ENCODE measurements at places on chromosomes 7 and 10.

GRCh38 chr7:108805808-108806397 lies 236.2 kb downstream of the DNAJB9 start:
- DNase-seq: no peak

DNA sequence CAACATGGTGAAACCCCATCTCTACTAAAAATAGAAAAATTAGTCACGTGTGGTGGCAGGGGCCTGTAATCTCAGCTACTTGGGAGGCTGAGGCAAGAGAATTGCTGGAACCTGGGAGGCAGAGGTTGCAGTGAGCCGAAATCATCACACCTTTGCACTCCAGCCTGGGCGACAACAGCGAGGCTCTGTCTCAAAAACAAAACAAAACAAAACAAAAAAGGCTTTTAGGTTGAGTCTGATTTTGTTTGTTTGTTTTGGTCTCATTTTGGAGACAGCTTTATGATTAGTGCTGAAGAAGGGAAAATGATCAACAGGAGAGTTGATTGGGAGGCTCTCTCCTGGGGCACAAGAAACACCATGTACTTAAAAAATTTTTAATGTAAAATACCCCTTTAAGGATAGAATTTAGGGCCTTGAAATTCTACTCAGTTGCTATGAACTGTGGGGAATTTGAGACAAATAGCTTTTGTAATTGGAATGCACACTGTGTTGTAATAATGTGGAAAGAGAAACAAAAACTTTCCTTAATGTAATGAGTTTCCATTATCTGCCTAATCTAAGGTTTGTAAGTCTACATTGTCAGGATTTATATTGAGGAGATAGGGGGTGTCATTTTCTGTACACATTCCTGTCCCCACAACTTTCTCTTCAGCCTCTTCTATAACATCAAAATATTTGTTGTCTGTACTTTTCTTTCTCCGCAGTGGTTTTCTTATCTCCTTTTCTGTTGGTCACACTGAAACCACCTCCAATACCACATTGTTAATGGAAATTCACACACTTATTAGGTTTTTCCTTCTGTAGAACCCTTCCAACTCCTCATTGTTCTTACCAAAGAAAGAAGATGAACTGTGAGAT lies 41.3 kb downstream of the ARID5B start:
- no peak for DNase-seq

DNA sequence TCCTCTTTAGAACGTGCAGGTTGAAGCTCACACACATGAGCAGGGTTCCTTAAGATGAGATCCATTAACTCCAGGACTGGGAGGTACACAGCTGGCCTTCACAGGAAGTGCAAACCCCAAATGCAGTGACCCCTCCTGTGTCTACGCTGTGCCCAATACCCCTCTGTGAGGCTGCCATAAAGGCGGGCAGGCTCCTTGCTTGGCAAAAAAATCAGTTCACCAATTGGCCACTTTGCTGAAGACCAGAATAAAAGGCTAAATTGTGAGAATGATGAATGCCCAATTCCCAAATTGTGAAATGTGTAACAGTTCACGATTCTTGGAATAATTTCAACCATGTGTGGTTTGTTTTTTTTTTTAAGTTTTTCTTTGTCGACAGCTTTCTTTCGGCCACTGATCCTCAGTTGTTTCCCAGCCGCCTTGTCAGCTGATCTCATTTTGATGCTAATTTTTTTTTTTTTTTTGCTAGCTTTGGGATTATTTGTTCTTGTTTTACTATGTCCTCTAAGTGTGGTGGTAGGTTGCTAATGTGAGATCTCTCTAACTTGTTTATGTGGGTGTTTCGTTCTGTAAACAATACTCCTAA lies 101.9 kb upstream of the PRSS58 start:
- DNase-seq: no peak

- no peak for DNase-seq
These were observed 50.5 kb downstream of the MALSU1 start for GRCh38 chr7:23349484-23350157.

DNA sequence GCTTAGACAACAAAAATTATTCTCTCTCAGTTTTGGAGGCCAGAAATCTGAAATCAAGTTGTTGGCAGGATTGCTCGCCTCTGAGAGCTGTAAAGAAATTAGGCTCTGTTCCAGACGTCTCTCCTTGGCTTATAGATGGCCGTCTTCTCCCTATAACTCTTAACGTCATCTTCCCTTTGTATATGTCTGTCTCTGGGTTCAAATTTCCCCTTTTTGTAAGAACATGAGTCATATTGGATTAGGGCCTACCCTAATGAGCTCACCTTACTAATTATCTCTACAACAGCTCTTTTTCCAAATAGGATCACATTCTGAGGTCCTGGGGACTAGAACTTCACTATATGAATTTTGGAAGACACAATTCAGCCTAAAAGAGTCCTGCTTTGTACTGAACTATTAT lies 22.4 kb downstream of the GALNTL5 start:
- no peak for DNase-seq

- DNase-seq: no peak
These were observed 4.4 kb upstream of the WDR91 start for GRCh38 chr7:135215698-135216097.

DNA sequence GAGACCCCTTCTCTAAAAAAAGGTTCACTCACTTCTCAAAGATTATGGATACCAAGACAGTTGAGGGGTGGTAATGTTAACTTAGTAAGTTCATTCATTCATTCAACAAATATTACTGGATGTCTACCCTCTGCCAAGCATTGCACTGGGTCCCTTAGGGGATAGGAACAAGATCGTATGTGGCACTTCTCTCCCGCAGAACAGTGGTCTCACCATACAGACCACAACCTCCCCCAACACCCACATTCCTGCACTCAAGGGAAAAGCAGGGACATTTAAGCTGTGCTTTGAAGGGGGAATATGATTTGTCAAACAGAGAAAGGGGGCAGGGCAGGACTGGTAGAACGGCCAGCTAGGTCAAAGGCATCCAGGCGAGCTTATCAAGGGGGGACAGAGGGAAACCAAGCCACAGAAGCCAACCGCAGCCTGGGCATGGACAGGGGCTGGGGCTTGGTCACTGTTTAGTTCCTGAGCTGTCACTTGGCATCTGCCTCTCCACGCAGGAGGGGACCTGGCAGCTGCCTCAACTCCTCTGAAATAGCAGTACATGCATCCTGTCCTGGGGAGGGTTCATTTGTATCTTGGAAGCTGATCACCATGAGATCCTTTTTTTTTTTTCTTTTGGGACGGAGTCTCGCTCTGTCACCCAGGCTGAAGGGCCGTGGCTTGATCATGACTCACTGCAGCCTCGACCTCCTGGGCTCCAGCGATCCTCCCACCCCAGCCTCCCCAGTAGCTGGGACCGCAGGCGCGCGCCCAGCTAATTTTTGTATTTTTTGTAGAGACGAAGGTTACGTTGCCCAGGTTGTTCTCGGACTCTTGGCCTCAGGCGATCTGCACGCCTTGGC lies 949 bp upstream of the CLIP2 start:
- no peak for DNase-seq

- no peak for DNase-seq
These were observed 146.0 kb upstream of the STEAP4 start for GRCh38 chr7:88452646-88453045.

GRCh38 chr10:96626795-96627194 lies 40.0 kb upstream of the TM9SF3 start:
- no peak for DNase-seq

GRCh38 chr7:112503361-112503972 lies 22.7 kb downstream of the LSMEM1 start:
- no peak for DNase-seq

- DNase-seq: no peak
These were observed 22.6 kb upstream of the STOX1 start for GRCh38 chr10:68804692-68805091.

- DNase-seq: no peak
These were observed 17.9 kb downstream of the OR6V1 start for GRCh38 chr7:143069912-143070500.

- DNase-seq: no peak
These were observed 76.4 kb downstream of the PRR15 start for GRCh38 chr7:29639886-29640595.

- no peak for DNase-seq
These were observed 16.3 kb upstream of the HPS1 start for GRCh38 chr10:98463016-98463415.

DNA sequence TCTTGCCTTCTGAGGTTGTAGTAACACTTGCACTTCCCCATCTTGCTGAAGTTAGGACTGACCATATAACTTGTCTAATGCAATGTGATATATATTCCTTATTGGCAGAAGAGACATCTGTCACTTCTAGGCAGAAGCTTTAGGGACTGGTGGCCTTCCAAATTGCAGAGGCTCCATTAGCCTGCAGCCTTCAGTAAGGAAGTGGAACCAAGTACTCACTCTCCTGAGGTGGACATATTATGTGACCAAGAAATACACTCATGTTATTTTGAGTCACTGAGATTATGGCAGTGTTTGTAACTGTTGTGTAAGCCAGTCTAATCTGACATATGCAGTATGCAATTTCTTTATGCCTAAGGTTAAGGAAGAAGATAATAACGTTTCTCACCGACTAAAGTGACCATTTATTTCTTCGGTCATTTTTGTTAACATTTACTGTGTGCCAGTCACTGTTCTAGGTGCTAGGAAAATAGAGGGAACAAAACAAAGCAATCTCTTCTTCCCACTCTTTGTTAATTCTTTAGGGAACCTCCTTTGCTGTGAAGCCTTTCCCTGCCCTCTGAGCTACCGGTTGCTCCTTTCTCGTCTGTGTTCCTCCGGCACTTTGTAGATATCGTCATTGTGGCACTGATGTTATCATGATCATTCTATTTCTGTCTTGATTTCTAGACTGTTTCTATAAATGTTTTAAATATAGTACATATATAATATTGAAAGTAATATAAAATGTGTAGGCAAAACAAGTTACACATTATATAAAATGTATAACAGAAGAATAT lies 52.9 kb upstream of the HBP1 start:
- no peak for DNase-seq

- DNase-seq: no peak
These were observed 15.2 kb upstream of the MKX start for GRCh38 chr10:27760867-27761266.

DNA sequence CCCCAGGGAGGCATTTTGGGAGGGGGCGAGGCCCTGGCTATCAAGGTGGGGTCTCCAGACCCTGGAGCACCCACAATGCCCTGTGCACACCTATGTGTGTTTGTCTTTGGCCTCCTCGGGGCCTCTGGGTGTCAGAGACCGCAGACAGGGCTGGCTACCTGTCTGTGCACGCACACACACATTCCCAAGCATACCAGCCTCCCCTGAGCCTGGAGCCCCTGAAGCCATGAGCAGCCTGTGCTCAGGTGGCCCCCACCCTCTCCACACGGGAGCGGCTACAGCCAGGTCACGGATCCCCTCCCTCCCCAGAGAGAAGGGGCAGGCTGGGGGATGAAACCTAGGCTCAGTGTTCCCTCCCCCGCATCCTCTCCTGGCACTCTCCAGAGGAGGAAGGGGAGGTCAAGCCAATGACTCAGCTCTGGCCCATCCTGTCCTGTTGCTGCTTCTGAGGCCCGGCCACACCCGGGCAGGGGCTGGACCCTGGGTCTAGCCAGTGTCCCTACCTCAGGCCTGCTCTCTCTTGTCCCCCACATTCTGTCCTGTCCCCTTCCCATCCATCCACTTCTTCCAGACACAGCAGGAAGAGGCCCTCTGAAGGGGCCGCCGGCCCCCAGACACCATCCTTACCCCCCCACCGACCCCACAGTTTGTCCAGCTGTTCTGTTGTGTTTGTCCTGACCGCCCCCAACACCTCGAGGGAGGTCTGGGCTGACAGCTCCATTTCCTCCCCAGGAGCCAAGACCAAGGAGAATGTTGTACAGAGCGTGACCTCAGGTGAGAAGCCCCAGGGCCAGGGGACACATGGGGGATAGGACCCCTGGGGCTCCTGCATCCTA lies 720 bp downstream of the SNCG start:
- no peak for DNase-seq

DNA sequence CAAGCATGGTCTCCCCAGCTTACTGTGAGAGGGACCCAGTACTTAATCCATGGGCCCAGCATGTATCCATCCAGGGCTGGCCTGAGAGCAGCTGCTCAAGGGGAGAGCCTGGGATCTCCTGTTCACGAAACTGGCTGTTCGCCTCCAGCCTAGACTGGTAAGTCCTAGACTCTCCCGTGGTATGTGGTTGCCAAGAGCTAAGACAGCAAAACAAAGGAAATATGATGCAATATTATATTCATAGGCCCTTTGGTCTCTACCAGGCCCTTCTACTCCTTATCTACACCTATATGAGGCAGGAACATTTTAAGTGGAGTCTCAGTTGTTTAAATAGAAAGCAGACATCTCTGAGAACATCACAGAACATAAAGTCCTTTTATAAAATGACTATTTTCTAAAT lies 28.9 kb upstream of the STK17A start:
- no peak for DNase-seq

GRCh38 chr7:141920281-141920680 lies 4.1 kb downstream of the OR9A4 start:
- DNase-seq: no peak

- no peak for DNase-seq
These were observed 34.4 kb upstream of the AGR3 start for GRCh38 chr7:16916105-16916639.

DNA sequence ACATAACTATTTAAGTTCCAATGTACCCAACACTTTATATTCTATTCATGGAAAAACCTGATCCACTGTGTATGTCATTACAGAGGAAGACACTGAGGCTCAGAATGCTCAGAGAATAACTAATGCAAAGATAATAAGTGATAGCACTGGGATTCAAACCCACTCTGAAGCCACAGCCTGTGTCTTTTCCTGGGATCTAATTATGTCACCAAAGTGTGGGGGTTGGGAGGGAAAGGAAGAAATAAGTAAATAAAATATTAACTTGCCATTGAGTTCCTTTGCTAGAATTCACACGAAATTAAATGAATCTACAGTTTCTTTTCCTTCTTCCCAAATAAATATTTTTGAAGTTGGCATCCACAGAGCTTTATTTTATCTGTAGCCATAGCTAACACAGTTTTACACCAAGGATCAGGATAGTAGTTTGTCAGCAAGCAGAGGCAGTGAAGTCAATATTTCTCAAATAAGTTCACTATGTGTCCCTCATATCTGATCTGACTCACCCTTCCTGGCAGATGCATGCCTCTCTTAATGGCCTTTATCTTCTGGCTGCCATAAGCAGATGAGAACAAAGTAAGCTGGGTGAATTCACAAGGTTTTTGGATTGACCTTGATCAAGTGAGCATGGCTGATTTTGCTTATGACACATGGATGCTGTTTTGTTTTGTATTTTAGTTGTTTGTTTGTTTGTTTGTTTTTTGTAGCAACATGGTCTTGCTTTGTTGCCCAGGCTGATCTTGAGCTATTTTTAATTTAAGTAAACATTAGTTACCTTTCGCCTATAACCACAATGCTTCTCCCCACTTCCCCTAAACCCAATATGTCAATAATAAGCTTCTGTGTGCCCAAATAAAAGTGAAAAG lies 6.3 kb downstream of the RAPGEF5 start:
- no peak for DNase-seq

Measured in activated T-helper 1 cell treated with anti-CD3 and anti-CD28 coated beads, Interleukin-2, amount 50 U/mL, for 16 hours (primary cell).